ENCODE measurements at places on chromosomes 12 and 14. TPM values are rescaled to one million over a fixed set of nuclear protein-coding genes. Genes with fewer than 3 reads are reported as not detected.
A peak's percentile ranks its signal among the peaks of the same experiment; 100 is the strongest.

GRCh38 chr14:101719708-101720107 lies 41.8 kb upstream of the PPP2R5C start:
- no peak overlapping the region for H3K4me3 ChIP-seq
- DNase-seq, result no peak
- H3K4me1 ChIP-seq, result no peaks in the 10 kb centered on the region

DNA sequence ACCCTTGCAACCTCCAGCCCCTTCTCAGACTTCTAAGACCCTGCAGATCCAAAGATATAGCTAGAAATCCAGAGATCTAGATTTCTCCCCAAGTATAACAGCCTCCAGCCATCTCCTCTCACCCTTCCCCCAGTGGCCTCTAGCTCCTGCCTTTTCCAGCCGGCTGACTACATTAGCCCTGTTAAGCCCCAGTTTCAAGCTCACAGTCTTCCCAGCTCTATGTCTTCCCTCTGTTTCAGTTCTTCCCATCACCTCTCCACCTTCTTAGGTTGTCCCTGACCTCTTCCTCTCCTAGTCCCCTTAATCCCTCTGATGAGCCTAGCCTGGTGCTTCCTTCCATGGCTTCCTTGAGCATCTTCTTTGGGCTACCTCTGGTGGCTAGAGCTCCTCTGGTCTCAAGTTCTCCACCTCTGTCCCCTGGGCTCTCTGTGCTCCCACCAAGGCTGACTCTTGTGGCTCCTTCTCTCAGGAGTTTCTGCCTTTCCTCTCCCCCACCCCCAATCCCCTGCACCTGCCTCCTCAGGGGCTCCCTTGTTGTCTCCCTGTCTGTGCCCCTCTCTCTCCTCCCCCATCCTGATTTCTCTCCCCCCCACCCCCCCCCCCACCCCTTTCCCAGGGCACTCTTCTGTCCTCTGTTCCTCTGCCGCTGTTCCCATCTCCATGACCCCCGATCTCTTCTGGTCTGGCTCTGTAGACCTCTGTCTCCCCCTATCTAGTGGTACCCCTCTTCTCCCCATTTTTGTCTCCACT lies 816 bp upstream of the GDF11 start:
- H3K36me3 ChIP-seq, result no peaks in the 10 kb centered on the region
- H3K27me3 ChIP-seq, result no peaks in the 10 kb centered on the region
- H3K27ac ChIP-seq, result no peak overlapping the region
- DNase-seq, result no peak

- no peak overlapping the region for H3K4me3 ChIP-seq
- DNase-seq, result no peak
- no peaks in the 10 kb centered on the region for H3K4me1 ChIP-seq
- H3K27me3 ChIP-seq, result no peaks in the 10 kb centered on the region
- no peak overlapping the region for H3K27ac ChIP-seq
Measured at GRCh38 chr12:121121805-121122204, 10.9 kb upstream of the P2RX7 start.

GRCh38 chr14:102948698-102949061 lies 26.2 kb downstream of the AMN start:
- H3K4me3 ChIP-seq, result no peak overlapping the region
- no peak for DNase-seq
- peaks cover 2% of the 10 kb centered on the region for H3K36me3 ChIP-seq
- H3K27ac ChIP-seq, result no peak overlapping the region

- H3K36me3 ChIP-seq, result no peaks in the 10 kb centered on the region
- no peak overlapping the region for H3K27ac ChIP-seq
- no peak overlapping the region for H3K4me3 ChIP-seq
- no peaks in the 10 kb centered on the region for H3K27me3 ChIP-seq
- H3K4me1 ChIP-seq, result no peaks in the 10 kb centered on the region
Measured at GRCh38 chr14:97366400-97366799, 569.2 kb downstream of the VRK1 start.

DNA sequence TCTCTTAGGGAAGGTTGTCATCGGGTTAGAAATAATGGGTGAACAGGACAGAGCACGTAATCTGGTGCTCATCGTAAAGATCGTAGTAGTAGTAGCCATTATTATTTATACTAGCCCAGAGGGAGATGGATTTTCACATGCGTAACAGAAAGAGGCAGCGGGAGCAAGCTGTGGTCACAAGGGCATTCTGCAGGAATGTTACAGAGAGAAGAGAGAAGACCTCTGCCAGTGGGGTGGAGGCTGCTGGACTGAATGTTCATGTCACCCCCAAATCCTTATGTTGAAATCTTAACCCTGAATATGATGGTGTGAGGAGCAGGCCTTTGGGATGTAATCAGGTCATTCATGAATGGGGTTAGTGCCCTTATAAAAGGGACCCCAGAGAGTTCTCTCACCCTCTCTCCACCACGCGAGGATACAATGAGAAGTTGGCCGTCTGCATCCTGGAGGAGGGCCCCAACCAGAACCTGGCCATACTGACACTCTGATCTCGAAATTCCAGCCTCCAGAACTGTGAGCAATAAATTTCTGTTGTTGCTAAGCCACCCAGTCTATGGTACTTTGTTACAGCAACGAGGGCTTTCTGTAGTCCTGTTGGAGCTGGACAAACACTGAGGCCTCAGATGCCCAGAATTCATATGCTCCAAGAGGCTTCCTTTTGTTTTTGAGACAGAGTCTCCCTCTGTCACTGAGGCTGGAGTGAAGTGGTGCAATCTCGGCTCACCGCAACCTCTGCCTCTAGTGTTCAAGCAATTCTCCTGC lies 131.2 kb upstream of the MED13L start:
- no peaks in the 10 kb centered on the region for H3K36me3 ChIP-seq
- H3K27ac ChIP-seq, result peak overlapping the region; percentile 76
- no peak for DNase-seq
- peaks cover 32% of the 10 kb centered on the region for H3K4me1 ChIP-seq
- H3K27me3 ChIP-seq, result no peaks in the 10 kb centered on the region

DNA sequence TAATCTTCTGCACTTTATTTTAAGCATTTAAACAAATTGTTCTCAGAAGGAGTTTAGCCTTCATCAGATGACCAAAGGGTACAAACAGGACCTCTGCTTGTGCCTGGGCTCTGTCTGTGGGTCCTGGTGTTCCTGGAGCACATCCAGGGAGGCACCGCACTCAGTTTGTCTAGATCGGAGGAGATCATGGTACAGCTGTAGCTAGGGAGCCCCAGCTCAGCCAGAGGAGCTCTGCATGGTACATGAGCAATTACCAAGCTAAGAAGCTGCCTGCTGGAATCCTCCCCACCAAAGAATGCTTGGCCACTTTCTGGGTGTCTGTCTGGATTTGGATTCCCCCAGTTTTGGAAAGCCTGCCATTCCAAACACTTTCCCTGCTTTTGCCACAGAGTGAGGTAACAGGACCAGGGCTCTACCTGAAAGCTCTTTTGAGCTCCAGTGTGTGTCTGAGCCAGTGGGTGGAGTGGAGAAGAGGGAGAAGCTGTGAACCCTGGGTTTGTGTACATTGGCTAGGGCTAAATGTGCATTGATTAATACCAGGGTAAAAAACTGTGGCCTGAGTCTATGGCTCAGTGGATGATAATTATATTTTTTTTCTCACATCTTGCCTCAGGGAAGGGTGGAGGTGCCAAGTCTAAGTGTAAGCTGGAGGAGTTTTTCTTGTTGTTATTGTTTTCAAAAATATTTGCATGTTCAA lies 163.7 kb upstream of the IGF1 start:
- H3K4me3 ChIP-seq, result no peak overlapping the region
- DNase-seq, result no peak
- H3K27me3 ChIP-seq, result no peaks in the 10 kb centered on the region
- no peaks in the 10 kb centered on the region for H3K4me1 ChIP-seq

GRCh38 chr14:56760164-56760914 lies 49.9 kb downstream of the OTX2 start:
- no peaks in the 10 kb centered on the region for H3K4me1 ChIP-seq
- H3K27me3 ChIP-seq, result no peaks in the 10 kb centered on the region
- no peak overlapping the region for H3K4me3 ChIP-seq
- DNase-seq, result no peak

DNA sequence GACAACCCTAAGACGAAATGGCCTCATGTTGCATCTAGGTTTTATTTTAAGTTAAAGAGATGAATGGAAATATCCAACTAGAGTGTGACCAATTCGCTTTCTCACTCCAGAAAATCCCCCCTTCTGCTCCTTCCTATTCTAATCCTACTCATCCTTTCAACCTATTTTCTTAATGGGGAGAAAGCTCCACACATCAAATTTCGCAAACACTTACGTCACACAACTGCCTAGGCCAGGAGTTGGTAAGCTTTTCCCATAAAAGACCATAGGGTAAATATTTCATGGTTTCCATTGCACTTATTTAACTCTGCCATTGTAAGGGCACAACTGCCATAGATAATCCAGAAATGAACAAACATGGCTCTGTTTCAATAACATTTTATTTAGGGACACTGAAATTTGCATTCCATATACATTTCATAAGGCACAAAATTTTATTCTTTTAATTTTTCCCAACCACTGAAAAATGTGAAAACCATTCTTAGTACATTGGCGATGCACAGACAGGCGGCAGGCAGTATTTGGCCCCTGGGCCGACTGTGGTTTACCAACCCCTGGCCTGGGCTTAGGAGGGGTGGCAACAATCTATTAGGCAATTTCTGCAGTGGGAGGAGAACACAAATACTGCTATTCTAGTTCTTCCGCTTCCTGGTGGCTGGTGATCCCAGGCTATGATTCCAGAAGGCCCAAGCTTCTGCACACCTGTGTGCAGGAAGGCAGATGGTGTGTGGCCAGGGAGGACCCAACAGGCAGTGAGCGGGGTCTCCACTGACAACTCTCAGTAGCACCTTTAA lies 67.2 kb upstream of the FOXN3 start:
- no peaks in the 10 kb centered on the region for H3K36me3 ChIP-seq
- H3K4me3 ChIP-seq, result no peak overlapping the region
- H3K27me3 ChIP-seq, result no peaks in the 10 kb centered on the region
- no peaks in the 10 kb centered on the region for H3K4me1 ChIP-seq

DNA sequence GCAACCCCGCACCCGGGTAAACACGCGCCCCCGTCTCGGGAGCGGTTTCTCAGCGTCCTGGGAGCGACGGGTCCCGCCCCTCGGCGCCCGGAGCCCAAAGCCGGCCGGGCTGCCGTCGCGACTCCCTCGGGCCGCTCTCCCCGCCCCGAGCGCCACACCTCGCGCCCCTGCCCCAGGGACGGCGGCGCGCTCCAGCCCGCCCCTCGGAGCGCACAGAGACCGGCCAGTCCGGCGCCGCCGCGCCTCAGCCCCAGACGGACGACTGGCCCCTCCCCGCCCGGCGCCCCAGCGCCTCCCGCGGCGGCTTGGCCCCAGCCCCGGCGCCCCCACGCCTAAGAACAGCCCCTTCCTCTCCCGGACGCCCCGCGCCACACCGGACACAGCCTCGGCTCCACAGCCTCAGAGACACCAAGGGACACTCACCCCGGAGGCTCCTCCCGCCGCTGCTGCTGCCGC lies 411 bp downstream of the BTBD7 start:
- no peak for DNase-seq
- H3K4me3 ChIP-seq, result peak overlapping the region; percentile 77

DNA sequence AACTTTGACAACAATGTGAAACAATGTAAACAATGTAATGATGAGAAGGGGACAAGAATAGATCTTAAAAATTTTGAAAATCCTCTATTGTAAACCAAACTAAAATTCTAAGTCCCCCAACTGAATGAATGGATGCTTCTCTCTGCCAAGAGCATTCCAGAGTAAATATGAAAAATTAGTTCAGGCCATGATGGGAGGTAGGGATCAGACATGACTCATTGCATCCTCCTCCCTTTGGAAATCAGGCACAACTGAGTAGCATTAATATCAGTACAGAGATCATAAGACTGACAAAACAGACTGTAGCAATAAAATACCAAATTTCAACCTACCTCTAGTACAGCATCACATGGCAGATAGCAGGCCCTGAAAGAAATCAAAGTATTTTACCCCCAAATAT lies 559.9 kb downstream of the C12orf50 start:
- H3K27ac ChIP-seq, result no peak overlapping the region
- no peaks in the 10 kb centered on the region for H3K36me3 ChIP-seq
- H3K27me3 ChIP-seq, result no peaks in the 10 kb centered on the region
- H3K4me1 ChIP-seq, result no peaks in the 10 kb centered on the region

- H3K27ac ChIP-seq, result no peak overlapping the region
- no peaks in the 10 kb centered on the region for H3K36me3 ChIP-seq
- H3K4me3 ChIP-seq, result no peak overlapping the region
- DNase-seq, result no peak
Measured at GRCh38 chr12:4850857-4851380, 58.8 kb upstream of the KCNA1 start.

- H3K27ac ChIP-seq, result no peak overlapping the region
- H3K36me3 ChIP-seq, result no peaks in the 10 kb centered on the region
Measured at GRCh38 chr14:20631880-20632389, 9.6 kb downstream of the OR6S1 start.

DNA sequence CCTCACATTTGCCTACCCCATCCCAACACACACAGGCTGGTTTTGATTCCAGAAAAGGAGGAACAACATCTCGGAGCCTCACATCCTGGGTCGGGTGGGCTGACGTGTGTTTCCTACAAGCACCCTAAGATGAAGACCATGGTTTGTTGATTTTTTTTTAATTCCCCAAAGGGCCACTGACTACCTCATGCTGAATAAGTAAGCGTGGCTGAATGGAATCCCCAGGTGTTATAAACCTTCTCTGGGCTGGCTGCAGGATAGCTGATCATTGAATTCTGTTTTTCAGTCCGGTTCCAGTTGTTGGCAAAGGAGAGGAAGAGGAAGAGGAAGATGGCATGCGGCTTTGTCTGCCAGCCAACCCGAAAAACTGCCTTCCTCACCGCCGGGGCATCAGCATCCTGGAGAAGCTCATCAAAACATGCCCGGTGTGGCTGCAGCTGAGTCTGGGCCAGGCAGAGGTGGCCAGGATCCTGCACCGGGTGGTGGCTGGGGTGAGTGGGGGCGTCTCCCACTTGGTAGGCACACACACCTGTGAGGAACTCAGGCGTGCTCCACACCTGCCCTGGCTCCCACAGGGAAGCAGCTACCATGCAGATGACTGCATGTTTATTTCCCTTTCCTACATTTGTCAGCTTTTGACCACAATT lies 42.0 kb downstream of the RIN3 start:
- DNase-seq, result no peak
- H3K4me1 ChIP-seq, result no peaks in the 10 kb centered on the region
- H3K27me3 ChIP-seq, result no peaks in the 10 kb centered on the region
- no peak overlapping the region for H3K4me3 ChIP-seq
- no peak overlapping the region for H3K27ac ChIP-seq

GRCh38 chr12:93033948-93034347 lies 104.9 kb upstream of the EEA1 start:
- H3K4me3 ChIP-seq, result no peak overlapping the region
- H3K36me3 ChIP-seq, result no peaks in the 10 kb centered on the region
- peaks cover 5% of the 10 kb centered on the region for H3K27me3 ChIP-seq
- no peaks in the 10 kb centered on the region for H3K4me1 ChIP-seq
- H3K27ac ChIP-seq, result no peak overlapping the region
- DNase-seq, result no peak

OR6C65 gene
- not detected for total RNA-seq

SRRM4 gene
- not detected for total RNA-seq

CLEC14A gene
- total RNA-seq, result 0.10 TPM

BCL11B gene
- total RNA-seq, result 0.23 TPM

PTPN6 gene
- 13.7 TPM for total RNA-seq
